OCI-LY7 (cell line): ENCODE measurements at places on chromosomes 5 and 9.

- no peak for DNase-seq
Measured at GRCh38 chr5:106757672-106758071, 913.1 kb downstream of the EFNA5 start.

- no peak for DNase-seq
Measured at GRCh38 chr5:143758750-143759149, 53.2 kb upstream of the HMHB1 start.

- no peak for DNase-seq
Measured at GRCh38 chr5:73471654-73472053, 23.1 kb upstream of the FOXD1 start.

DNA sequence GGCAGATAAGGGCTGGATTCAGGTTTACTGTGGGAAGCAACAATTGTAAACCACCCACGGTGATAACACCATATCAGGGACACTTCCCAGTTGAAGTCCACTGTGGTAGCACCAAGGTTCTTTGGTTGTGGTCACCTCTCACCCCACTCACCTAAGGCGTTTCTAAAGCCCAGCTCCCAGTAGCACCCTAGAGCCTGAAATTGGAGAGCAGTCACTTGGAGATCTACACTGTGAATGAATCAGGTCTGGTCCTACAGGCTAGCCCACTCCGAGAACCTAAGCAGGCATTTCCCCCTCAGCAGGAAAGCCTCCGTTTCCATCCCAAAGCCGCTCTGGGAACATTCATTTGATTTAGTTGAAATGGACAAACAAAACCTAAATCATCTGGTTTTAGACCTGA, 191.3 kb downstream of the TTC39B start:
- no peak for DNase-seq

DNA sequence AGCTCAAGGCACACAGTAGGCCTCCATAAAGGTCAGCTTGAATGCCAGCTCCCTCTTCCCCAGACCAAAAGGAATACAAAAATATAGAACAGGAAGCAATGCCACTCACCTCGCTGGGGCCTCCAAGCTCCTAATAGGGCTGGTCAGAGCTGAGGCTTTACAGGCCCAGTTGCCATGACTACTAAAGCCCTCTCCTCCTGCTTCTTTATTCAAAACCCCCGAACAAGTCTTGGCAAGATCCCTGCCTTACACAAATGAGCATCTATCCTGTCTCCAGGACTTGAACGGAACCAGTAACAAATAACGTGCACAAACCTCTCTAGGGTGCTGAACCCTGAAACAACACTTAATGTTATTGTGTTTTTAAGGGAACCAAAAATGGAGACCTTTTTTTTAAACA, 136.3 kb downstream of the SIL1 start:
- DNase-seq: no peak

DNA sequence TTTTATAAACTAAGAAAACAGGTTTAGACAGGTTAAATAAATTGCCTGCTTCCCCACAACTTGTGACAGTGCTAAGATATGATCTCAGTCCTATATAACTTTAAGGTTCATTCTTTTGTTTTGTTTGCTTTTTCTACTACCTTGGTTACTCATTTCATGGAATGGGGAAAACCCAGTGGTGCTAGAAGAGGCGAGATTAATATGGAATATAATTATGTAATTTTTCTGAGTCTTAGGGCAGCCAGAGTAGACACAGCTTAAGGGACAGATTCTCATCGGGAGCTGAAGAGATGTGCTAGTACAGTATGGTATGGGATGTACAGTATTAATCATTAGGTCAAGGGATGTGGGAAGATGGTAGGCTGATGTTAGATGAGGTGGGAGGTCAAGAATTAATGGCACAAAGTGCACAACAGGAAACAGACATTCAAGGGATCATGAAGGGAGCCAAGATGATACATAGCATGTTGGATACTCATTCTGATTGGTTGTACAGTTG, 6.2 kb downstream of the TRIM32 start:
- DNase-seq: no peak

DNA sequence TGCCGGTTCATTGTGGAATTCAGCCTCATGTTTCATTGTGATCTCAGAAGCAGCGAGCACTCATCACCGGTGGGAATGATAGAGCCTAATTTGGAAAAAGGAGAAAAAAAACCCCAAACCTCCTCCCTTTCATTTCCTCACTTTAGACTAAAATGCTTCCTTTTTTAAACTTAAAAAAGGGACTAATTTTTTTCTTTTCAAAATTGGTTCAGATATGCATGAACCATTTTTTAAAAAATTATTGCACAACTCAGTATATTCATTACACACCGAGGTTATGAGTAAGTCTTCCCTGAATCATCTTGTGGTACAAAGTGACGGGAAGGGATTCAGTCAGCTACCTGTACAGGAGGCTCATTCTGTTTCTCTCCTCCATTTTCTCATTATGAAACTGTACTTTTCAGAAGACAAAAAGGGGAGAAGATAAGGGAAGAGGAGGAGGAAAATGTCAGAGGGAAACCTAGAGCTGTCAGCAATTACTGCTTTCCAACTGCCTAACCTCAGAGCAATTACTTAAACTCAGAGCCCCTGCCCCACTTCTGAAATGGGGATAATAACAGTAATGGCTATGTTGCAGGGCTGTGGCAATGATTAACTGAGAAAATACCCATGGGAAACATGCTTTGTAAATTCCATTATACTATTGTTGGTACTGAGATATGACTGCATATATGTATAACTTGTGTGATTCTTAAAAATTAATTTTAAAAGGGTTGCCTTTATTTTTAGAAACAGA, 24.0 kb downstream of the GALNT10 start:
- no peak for DNase-seq

GRCh38 chr5:7886849-7887475, 18.0 kb downstream of the MTRR start:
- peak; percentile 41 for DNase-seq

DNA sequence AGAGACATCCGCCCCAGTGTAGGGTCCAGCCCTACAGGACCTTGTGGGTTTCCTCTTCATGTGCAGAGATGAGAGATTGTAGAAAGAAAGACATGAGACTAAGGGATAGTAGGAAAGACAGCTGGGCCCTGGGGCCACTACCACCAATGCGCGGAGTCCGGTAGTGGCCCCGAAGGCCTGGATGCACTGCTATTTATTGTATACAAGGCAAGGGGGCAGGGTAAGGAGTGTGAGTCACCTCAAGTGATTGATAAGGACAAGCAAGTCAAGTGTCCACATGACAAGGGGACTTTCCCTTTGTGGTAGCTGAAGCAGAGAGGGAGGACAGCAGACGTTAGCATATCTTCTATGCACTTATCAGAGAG, 6.2 kb upstream of the TMEM141 start:
- no peak for DNase-seq

GRCh38 chr9:132575811-132576210, 6.6 kb upstream of the BARHL1 start:
- DNase-seq: no peak

DNA sequence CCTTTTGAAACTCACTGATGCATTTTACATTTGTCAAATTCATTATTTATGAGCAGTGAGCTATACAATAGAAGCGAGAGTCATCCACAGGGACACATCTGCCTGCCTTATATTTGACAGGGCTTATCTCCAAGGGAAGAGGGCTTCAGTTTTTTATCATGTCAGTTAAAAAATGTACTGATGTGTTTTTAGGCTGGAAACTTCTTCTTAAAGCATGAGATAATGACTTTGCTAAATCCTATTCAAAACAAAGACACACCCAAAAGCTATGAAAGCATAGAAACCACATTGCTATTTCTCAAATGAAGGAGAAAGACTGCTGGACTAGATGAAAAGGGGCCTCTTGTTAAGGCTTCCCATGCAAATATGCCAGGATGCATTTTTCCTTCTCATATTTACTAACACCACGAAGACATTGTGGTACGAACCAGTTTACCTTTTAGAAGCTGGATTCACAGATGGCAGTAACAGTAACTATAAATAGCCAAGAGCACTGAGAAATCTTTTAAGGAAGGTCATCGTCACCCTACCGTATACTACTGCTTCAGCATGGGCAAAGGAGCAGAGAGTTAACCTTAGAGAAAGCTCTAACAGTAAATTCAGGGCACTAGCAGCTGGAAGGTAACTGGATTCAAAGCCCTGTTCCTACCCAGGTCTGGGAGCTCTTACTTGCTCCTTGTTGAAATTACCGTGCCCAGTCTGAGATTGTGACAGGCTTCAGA, 86.3 kb upstream of the IFNK start:
- DNase-seq: no peak

DNA sequence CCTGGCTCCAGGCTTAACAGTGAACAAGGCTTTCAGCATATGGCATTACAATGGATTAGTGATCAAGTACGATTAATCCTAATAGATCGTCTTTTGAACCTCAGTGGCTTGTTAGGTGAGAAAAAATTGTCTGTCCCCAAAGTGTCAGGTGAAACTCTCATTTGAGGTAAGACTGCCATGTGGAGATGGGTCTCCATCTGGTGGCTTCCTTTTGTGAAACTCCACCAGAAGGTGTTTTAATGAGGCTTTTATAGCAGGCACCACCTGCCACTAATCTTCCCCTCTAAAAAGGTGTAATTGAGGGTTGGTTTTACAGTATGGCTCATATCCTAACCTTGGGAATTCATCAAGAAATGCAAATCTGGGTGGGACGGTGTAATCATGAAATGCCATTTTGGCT, 471.1 kb upstream of the MPDZ start:
- DNase-seq: no peak

DNA sequence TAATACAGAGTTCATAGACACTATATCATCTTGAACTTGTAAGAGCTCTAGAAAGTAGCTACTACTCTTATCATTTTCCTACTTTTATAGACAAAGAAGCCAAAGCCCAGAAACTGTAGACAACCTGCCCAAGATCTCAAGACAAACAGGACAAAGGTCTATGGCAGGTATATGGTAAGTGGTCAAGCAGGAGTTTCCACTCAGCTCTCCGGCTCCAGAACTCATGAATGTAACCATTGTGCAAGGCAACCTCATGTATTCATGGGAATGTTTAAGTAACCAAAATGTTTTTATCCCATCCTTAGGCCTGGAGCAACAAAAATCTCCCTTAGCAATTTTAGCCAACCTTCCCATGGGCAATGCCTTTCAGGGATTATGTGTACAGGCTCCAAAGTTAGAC, 163.4 kb upstream of the PUM3 start:
- no peak for DNase-seq

- DNase-seq: no peak
Measured at GRCh38 chr9:21728781-21729180, 73.7 kb upstream of the MTAP start.

GRCh38 chr9:7394002-7394774, 405.4 kb downstream of the DMAC1 start:
- no peak for DNase-seq

- no peak for DNase-seq
Measured at GRCh38 chr5:116564756-116565490, 9.7 kb downstream of the SEMA6A start.

GRCh38 chr5:87079219-87079618, 188.5 kb upstream of the RASA1 start:
- peak; percentile 27 for DNase-seq

- DNase-seq: no peak
Measured at GRCh38 chr5:60101573-60101972, 208.0 kb upstream of the PDE4D start.

- no peak for DNase-seq
Measured at GRCh38 chr9:98856982-98857381, 49.5 kb downstream of the GALNT12 start.

DNA sequence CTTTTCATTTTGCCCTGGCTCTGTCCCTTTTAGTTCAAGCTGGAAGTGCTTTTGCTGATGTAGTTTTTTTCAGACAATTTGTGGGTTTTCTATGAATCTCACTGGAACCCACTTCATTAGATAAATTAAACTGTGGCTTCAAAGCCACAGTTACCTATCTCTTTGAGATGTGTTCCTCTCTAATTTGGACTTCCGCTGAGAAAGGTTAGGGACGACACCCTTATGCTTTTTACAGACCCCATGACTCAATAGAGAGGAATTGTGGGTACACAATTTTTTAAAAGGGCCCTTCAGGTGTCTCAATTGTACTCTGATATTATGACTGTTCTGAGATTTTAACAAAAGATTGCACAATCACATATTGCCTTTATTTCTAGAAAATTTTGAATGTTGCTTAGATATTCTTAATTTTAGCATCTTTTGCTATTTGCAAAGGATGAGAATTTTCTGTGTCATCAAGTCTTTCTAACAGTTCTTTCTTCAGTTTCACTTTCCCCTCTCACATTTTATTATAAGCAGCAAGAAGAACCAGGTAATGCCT, 110.6 kb downstream of the GADD45G start:
- no peak for DNase-seq

- no peak for DNase-seq
Measured at GRCh38 chr9:86752733-86753132, 194.6 kb downstream of the GAS1 start.

DNA sequence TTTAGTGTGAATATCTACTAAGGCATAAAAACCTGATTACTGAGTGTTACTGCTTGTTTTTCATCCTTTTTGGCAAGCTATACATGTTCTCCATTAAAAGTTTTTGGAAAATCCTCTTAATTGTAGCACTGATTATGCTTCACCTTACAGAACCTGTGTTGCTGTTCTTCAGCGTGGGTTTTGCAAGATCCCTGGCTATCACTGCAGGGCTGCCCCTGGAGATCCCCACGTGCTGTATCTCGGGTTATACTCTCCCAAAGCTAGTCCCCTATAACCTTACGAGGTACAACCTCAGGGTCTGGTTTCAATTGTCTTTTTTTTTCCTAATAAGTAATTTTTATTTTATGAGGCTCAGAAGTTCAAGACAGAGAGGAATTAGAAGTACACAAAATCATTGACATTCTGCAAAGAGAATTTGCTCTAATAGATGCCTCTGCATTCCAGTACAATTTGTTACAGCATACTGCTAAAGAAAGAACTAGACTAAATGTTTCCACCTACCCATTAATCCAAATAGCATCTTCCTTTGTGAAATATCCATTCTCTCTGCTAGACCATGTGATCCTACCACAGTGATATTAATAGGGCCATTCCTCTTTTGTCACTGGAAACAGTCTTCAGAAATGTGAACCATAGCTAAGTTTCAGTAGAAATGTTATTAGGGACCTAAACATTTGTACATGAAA, 25.8 kb upstream of the CAMK4 start:
- DNase-seq: no peak

- DNase-seq: peak; percentile 33
Measured at GRCh38 chr5:79456890-79457583, 56.9 kb downstream of the HOMER1 start.

- no peak for DNase-seq
Measured at GRCh38 chr9:91428436-91428835, 4.8 kb upstream of the NFIL3 start.

DNA sequence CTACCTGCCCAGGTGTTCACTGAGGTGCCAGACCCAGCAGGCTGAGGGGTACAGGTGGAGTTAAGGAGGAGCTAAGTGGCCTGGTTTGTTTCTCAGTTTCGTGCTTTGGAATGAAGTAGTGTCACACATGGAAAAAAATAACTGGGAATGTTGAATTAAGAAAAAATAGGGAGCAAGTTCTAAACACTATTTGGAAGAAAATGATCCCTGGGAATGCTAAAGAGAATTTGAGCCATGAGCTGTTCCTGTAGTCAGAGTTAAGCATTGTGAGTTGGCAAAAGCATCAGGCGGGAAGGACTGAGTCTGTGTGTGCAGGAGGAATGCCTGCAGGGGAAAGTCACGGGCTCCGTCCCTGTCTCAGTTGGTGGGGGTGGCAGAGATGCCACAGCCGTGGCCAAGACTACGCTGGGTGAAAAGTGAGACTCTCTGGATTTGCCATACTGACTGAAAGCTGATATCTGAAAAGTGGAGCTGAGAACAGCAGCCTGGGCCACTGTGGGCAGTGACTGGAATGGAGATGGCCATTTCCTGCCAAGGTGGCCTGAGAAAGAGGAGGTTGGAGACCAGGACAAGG, 37.0 kb downstream of the SYK start:
- no peak for DNase-seq
